Fibroblast of skin of left quadriceps (primary cell): ENCODE measurements at places on chromosomes 12 and 14.

- DNase-seq: no peak
Measured at GRCh38 chr12:56361487-56362129, 1.0 kb downstream of the APOF start.

- DNase-seq: no peak
Measured at GRCh38 chr14:31895646-31896045, 181.5 kb upstream of the ARHGAP5 start.

DNA sequence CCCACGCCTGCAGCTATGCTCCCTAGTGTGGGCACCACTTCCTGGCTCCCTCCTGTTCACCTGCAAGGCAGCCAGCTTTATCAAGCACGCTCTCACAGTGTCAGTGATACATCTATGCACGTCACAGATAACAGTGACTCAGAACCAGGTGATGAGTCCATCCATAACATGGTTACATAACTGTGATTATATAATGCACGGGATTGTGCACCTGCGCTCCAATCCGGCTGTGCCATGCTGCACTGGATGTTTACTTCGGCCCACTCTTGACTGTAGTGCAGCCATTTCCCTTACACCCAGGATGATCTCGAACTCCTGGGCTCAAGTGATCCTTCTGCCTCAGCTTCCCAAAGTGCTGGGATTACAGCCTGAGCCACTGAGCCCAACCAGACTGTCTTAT is 38.4 kb upstream of the CEP83 start:
- DNase-seq: no peak

GRCh38 chr14:23665302-23666016 is 29.3 kb downstream of the DHRS2 start:
- DNase-seq: no peak

- DNase-seq: no peak
Measured at GRCh38 chr12:67535176-67535575, 113.4 kb upstream of the DYRK2 start.

GRCh38 chr12:78880078-78880477 is 15.5 kb downstream of the SYT1 start:
- no peak for DNase-seq

DNA sequence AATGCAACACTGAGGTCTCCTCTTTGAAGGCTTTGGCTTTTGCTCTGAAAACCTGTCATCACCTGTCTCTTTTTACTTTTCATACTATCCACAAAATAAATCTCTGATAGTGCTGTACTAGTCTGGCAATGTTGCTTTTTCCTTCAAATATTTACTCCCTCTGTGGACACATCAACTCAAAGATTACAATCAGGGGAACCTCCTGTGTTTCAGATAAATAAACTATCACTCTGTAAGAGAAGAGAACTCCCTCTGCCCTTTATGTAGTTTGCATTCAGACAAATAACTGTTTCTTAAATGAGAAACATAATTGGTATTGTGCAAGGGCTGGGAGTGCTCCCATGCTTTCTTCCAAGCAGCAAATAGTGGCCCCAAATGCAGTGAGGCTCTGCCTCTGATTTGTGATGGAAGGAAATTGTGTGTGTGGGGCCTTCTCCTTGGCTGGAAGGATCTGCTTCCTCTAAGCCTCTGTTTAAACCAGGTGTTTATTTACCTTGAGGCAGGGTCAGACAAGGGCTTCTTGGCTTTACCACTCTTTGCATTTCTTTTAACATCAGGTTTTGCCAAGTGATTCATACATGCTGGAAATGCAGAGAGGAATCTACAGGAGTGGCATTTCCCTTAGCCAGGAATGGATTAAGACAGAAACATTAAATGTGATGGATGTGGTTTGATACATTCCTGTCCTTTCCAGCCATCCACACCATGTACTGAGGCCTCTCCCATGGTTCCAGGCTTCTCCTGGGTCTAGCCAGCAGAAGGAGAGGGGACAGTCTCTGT is 69.0 kb downstream of the AKAP6 start:
- peak; percentile 78 for DNase-seq

DNA sequence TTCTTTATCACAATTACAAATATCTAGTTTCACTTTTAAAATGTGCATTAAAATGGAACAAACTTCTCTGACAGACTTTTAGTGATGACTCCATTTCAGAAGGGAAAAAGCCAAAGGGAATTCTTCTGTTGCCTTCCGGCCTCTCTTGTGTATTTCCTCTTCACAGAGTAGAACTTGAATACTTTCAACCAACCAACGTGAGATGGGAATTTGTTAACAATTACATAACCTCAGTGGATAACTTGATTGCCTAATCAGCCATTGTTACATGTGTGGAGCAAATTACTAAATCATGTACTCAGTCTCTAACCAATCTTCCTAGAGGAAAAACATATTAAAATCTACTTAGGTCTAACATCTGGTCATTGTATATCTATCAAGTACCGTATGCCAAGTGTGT is 291.1 kb downstream of the SYT1 start:
- peak; percentile 42 for DNase-seq

DNA sequence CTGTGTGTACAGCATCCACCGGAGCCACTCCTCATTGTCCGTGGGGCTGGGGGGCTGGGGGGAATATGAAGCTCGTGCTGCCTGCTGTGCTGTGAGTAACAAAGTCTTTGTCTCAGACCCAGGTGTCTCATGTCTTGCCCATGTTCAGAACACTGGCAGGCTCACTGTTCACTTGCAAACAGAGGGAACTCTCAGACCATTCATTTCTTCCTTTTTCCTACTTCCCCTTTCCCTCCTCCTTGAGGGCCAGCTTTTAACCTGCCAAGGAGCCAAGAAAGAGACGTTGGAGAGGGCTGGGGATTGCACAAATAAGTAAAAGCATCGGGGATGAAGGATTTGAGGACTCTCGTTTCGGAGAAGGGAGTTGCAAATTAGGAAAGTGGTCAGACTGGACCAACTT is 21.6 kb downstream of the GPR132 start:
- DNase-seq: no peak

- no peak for DNase-seq
Measured at GRCh38 chr12:114218136-114218535, 187.8 kb downstream of the TBX5 start.

DNA sequence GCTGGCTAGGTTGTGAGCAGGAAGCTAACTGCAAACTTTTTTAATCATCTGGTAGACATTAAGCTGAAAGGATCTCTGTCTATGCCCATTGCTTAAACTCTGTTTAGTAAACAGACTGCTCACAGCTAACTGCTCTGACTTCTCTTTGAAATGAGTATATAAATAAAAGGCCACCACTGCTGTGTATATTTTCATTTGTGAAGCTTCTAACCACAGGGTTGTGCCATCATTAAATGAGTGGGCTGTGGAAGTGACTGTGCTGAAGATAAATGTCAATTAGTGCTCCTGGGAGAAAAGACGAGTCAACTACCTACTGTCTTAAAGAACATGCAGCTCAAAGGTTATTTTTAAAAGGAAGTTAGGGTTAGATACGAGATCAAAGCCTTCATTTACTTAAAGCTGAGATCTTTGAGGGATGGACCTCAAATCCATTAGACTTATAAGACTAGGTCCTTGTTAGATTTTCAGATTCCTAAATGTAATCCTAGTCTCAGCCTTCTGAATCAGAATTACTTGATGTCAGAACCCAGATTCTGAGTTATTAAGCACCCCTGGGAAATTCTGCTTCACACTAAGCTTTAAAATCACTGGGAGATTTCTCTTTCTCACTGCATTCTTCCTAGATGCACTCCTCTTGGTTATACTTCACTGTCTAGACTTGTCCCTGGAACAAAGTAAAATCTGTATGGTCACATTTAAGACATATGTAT is 213.1 kb upstream of the FLRT2 start:
- DNase-seq: no peak

DNA sequence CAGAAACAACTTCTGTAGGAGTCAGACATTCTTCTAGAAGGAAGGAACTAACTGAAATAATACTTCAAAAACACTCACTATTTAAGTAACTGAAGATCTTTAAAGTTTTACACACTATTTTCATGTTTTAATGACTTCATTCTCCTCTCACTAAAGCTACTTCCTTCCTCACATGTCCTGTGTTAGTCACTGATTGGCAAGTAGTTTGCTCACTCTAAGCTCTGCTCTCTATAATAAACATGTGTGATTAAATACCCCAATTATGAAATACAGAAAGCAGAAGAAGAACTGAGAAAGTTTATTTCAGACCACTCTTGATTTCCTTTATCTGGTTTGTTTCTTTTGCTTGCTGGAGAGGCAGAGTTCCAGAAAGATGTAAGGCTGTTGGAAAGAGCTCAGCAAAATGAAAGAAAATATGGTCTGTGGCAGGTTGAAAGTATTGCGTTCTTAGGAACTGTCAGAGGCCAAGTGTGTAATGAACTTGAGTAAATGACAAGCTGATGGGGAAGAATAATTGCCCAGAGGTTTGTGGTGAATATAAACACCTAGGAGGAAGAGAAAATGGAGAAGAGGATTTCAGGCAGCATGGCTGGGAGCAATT is 522.0 kb upstream of the SEL1L start:
- no peak for DNase-seq

GRCh38 chr12:2064071-2064507 is 11.3 kb downstream of the CACNA1C start:
- no peak for DNase-seq

DNA sequence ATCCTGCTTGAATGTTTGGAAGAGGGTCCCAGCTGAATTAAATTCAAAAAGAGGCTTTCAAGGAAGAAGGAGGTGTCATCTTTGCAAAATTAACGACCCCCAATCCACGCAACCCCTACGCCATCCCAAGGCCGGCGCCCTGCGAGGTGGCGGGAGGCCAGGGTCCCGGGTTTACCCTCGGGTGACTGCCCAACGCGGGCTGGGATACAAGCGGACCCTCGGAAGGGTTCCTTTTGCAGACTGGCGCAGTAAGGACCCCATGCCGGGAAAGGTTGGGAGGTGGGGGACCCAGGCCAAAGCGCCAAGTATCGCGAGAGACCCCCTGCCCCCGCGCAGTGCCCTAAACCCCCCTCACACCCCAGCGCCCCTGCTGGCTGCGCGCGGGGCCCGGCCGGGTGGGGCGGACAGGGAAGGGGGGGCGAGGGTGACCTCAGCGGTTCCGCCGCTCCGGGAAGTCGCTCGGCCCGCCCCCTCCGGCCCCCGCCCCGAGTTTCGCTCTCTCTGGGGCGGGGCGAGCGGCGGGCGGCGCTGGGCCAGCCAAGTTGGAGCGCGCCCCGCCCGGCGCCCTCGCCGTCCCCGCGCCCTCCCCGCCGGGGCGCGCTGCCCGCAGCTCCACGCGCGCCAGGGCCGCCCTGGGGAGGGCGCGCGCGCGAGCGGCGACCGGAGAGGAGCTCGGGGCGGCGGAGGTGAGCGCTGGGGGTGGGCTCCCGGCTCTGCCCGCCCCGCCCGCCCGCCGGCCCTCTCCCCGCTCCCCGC is 708 bp upstream of the ZBTB42 start:
- DNase-seq: peak; percentile 66

DNA sequence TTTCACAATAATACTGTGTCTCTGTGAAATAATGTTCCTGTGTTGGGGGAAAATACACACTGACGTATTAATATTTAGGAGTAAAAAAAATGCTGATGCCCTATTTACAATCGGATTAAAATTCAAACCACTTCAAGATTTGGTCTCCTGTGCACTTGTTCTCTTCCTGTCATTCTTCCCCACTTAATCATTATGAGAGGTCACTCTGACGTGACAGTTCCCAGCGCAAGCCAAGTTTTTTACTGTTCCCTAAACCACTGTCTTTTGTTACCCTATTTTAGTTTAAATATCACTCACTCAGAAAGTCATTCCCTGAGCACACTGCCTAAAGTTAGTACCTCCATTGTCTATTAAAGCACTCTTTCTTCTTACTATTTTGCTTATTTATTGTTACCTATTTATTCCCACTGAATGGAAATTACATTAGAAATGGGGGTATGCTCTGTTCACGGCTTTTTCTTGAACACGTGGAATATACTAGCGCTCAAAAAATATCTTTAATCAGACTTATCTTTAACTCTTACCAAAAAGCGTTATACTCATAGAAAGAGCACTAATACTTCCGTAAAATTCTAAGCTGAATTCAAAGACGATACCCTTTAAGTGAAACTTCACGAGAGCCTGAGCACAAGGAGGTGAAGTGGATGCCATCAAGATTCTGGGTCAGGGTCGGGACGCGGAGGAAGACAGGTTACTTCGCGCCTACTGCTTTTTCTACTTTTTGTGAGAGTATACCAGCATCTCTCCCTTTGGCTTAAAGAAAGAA is 670 bp upstream of the PSMA3 start:
- no peak for DNase-seq

DNA sequence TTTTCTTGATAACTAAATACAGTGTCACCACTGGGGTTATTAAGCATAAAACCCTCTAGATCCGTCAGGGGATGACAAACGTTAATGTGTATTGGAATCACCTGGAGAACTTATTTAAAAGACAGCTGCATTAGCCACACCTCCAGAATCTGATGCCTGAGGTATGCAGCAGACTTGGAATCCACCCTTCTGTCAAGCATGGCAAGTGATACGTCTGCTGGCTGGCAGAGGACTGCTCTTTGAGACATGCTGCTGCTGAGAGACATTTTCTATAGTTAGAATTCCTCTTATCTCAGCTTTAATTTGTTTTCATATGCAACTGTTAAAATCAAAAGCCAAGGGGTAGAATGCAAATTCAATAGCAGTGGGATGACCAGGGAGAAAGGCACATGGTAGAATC is 496.3 kb downstream of the NELL2 start:
- no peak for DNase-seq

GRCh38 chr14:91380123-91380522 is 37.5 kb downstream of the CCDC88C start:
- no peak for DNase-seq

GRCh38 chr14:22088614-22089342 is 415.2 kb upstream of the OR4E1 start:
- no peak for DNase-seq

DNA sequence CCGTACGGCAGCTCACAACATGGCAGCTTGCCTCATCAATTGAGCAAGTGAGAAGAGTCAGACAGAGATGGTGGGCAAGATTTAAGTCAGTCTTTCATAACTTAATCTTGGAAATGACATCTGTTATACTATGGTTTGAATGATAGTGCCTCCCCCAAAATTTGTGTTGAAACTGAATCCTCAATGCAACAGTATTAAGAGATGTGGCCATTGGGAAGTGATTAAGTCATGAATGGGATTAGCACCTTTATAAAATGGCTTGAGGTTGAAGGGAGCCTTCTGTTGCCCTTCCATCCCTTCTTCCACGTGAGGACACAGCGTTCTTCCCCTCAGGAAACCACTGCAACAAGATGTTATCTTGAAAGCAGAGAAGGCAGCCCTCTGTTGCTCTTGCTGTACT is 124.2 kb downstream of the C12orf75 start:
- no peak for DNase-seq

DNA sequence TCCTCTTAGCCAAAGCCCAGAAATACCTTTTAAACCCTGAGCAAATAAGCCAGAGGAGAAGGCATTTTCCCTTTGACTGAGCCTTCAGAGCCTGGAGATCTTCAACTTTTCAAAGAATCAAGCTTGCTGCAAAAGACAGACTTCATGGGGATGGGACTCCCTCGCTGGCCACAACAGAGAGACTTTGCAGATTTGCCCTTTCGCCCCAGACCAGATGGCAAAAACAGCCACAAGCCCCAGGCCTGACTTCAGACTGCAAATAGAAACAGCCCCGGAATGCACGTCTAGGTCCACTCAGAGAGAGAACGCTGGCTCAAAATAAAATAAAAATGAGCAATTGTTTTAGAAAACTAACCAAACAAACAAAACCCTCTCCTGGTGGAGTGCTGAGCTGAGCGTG is 114.6 kb upstream of the MED13L start:
- DNase-seq: no peak

- no peak for DNase-seq
Measured at GRCh38 chr12:117643971-117644370, 282.5 kb upstream of the NOS1 start.

GRCh38 chr12:46958053-46958452 is 121.4 kb upstream of the PCED1B start:
- no peak for DNase-seq

- no peak for DNase-seq
Measured at GRCh38 chr12:130880411-130880885, 8.6 kb downstream of the RAN start.
